ENCODE measurements at places on chromosomes 1 and 21.

- H3K27ac ChIP-seq = no peak overlapping the region
- no peaks in the 10 kb centered on the region for H3K4me1 ChIP-seq
- no peaks in the 10 kb centered on the region for H3K27me3 ChIP-seq
- no peak overlapping the region for H3K4me3 ChIP-seq
- DNase-seq = no peak
These were observed 22.3 kb downstream of the PPFIA4 start for GRCh38 chr1:203048555-203049051.

DNA sequence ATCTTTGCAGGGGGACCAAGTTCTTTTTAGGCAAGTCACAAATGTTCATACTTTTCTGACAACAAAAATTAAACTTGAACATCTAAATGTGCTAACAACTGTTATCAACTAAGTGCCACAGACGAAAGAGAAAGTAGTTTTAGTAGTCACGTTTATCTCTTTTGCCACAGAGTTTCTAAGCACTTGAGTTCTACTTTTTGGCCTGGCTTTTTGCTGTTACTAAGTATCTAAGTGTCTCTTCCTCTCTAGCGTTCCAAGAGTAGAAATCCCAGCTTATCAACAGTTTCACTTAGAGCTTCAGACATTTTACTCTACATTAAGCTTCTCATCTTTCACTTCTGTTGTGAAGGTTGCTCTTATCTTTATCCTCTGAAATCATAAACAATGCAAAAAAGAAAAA, 34.2 kb downstream of the GATAD2B start:
- H3K27ac ChIP-seq = no peak overlapping the region
- no peaks in the 10 kb centered on the region for H3K36me3 ChIP-seq
- no peaks in the 10 kb centered on the region for H3K4me1 ChIP-seq
- H3K4me3 ChIP-seq = no peak overlapping the region
- peak; percentile 39 for DNase-seq

DNA sequence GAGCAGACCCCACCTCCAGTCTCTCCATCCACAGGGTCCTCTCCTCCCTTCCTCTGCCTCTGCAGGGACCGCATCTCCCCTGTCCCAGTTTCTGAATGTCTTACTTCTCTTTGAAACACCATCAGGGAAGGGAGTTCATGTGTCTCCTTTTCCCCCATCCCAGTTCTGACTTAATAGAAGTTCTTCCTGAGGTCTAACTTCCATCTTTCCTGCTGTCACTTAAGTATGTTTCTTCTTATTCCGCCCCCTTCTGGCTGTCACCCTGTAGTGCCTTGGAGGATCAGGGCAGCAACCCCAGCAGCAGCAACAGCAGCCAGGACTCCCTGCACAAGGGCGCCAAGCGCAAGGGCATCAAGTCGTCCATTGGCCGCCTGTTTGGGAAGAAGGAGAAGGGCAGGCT, 29.3 kb downstream of the MYOG start:
- no peak for DNase-seq
- no peak overlapping the region for H3K27ac ChIP-seq
- H3K4me1 ChIP-seq = no peaks in the 10 kb centered on the region
- no peak overlapping the region for H3K4me3 ChIP-seq
- H3K27me3 ChIP-seq = no peaks in the 10 kb centered on the region
- H3K36me3 ChIP-seq = no peaks in the 10 kb centered on the region

GRCh38 chr21:37891972-37892371, 24.3 kb downstream of the KCNJ6 start:
- no peaks in the 10 kb centered on the region for H3K4me1 ChIP-seq
- H3K36me3 ChIP-seq = no peaks in the 10 kb centered on the region
- H3K4me3 ChIP-seq = no peak overlapping the region
- no peak for DNase-seq
- H3K27ac ChIP-seq = no peak overlapping the region

- H3K4me3 ChIP-seq = no peak overlapping the region
- H3K4me1 ChIP-seq = no peaks in the 10 kb centered on the region
- peaks cover 57% of the 10 kb centered on the region for H3K27me3 ChIP-seq
- H3K27ac ChIP-seq = no peak overlapping the region
- no peaks in the 10 kb centered on the region for H3K36me3 ChIP-seq
- DNase-seq = no peak
These were observed 120.3 kb upstream of the VAMP3 start for GRCh38 chr1:7650801-7651200.

GRCh38 chr1:171424494-171424893, 60.8 kb upstream of the PRRC2C start:
- no peak overlapping the region for H3K4me3 ChIP-seq
- no peaks in the 10 kb centered on the region for H3K36me3 ChIP-seq
- H3K4me1 ChIP-seq = peaks cover 7% of the 10 kb centered on the region

- H3K4me1 ChIP-seq = no peaks in the 10 kb centered on the region
- no peak overlapping the region for H3K27ac ChIP-seq
- H3K4me3 ChIP-seq = no peak overlapping the region
- H3K36me3 ChIP-seq = no peaks in the 10 kb centered on the region
- DNase-seq = no peak
- H3K27me3 ChIP-seq = no peaks in the 10 kb centered on the region
These were observed 475.0 kb upstream of the B3GALT2 start for GRCh38 chr1:193661385-193661784.

DNA sequence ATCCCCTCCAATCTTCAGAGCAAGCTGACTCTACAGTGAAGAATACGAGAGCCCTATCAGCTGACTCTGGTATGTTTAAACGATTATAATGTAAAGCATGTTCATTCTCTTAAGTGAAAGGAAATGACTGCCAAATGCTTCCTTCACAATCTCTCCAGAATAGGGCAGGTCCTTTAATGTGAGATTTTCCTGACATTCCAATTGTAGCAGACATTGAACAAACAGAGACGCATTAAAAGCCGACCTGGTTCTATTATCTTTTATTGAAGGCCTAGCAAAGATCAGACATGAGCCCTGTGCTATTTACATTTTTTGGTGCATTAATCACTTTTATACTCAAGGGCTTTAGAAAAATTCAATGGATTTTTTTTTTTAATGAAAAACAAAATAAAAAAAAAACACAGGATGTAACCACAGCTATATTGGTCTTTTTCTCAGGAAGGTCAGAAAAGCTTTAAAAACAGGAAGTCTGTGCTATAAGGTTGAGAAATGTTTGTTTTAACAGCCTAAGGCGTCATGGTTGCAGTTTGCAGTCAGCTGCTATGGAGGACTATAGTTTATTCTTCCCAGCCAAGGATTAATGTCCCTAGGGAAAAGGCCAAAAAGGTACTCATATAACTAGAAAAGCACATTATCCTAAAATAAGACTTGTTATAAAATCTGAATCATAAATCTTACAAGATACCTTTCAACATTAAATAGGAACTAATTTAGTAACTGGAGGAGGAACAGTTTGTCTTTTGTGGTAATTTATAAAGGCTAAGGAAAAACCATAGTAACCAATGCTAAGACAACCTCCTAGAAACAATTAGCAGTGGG, 104.8 kb downstream of the RERE start:
- H3K27me3 ChIP-seq = no peaks in the 10 kb centered on the region
- peaks cover 18% of the 10 kb centered on the region for H3K4me1 ChIP-seq
- DNase-seq = peak; percentile 40
- no peaks in the 10 kb centered on the region for H3K36me3 ChIP-seq

DNA sequence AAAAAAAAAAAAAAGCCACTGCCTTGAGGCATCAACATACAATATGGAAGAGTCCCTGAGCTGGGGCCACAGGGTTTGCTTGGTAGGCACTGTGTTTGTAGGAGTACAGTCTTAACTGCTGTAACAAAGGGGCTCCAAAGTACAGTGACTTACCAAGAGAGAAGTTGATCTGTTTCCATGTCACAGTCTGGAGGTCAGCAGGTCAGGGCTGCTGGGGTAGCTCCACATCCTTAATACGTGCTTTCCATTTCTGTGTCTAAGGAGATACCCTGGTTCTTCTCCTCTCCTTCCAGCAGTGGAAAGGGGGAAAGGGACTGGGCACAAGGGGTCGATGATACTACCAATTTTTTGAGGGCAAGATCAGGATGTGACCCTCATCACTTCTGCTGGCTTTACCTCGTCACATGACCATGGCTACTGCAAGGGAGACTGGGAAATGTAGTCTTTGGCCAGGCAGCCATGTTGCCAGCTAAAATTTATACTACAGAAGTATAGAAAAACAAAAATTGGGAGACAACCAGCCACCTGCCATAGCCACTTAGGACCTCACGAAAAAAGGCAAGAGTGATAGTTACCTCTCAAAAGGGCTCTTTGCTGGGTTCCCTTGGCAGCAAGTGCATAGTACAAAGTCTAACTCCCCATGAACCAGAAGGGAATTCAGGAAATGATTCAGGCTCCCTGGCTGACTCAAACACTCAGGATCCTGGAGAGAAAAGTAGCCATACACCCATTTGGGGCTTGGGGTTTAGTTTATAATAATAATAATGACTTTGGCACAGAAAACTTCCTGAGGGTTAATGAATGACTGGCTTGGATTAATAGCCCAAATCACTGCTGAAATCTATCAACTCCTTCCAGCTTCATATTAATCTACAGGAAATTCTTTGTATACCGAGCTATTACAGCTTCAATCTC, 52.7 kb upstream of the ATP5PO start:
- no peaks in the 10 kb centered on the region for H3K4me1 ChIP-seq
- H3K4me3 ChIP-seq = no peak overlapping the region
- no peak overlapping the region for H3K27ac ChIP-seq

- DNase-seq = no peak
- no peaks in the 10 kb centered on the region for H3K27me3 ChIP-seq
- no peaks in the 10 kb centered on the region for H3K36me3 ChIP-seq
These were observed 3.6 kb downstream of the AKR1A1 start for GRCh38 chr1:45554198-45554597.

- no peaks in the 10 kb centered on the region for H3K36me3 ChIP-seq
- no peak overlapping the region for H3K27ac ChIP-seq
- H3K27me3 ChIP-seq = no peaks in the 10 kb centered on the region
- H3K4me3 ChIP-seq = no peak overlapping the region
- DNase-seq = no peak
These were observed 2.4 kb upstream of the MFSD2A start for GRCh38 chr1:39952359-39953110.

- no peaks in the 10 kb centered on the region for H3K4me1 ChIP-seq
- no peak overlapping the region for H3K4me3 ChIP-seq
- no peak overlapping the region for H3K27ac ChIP-seq
- H3K27me3 ChIP-seq = no peaks in the 10 kb centered on the region
- no peak for DNase-seq
These were observed 70.1 kb upstream of the PTBP2 start for GRCh38 chr1:96651517-96651916.

GRCh38 chr1:160460214-160460642, 59.9 kb downstream of the VANGL2 start:
- H3K27me3 ChIP-seq = no peaks in the 10 kb centered on the region
- no peak overlapping the region for H3K27ac ChIP-seq
- DNase-seq = no peak
- H3K4me3 ChIP-seq = no peak overlapping the region
- H3K4me1 ChIP-seq = no peaks in the 10 kb centered on the region
- no peaks in the 10 kb centered on the region for H3K36me3 ChIP-seq

- no peak overlapping the region for H3K4me3 ChIP-seq
- no peaks in the 10 kb centered on the region for H3K36me3 ChIP-seq
- no peaks in the 10 kb centered on the region for H3K4me1 ChIP-seq
- no peak overlapping the region for H3K27ac ChIP-seq
These were observed 647.9 kb downstream of the PLA2G4A start for GRCh38 chr1:187476671-187477070.

DNA sequence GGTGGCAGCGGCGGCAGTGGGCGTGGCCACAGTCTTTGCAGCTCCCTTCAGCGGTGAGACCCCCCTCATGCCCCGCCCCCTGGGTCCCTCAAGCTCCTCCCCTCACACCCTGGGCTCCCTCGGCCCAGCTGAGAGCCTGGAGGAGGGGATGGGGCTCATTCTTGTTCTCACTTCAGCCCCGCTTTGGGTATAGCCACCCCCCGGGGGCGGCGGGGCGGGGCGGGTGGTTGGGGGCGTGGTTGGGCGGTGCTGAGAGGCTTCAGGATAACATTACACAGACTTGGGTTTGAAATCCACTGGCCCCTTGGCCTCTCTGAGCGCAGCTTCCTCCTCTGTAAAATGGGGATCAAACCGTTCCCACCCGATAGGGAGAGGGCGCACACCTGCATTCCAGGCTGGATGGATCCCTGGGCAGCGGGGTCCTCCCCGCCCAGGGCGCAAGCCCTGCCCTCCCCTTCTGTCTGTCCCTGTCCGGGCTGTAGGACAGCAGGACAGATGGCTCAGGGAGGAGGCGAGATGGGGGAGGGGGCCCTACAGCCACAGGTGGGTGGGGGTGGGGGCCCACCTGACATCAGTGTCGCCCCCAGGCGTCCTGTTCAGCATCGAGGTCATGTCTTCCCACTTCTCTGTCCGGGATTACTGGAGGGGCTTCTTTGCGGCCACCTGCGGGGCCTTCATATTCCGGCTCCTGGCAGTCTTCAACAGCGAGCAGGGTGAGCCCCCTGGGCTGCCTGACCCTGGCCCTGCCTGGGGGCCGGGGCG, 5.1 kb downstream of the CLCNKA start:
- H3K27ac ChIP-seq = no peak overlapping the region
- no peaks in the 10 kb centered on the region for H3K36me3 ChIP-seq
- peak; percentile 16 for DNase-seq
- no peaks in the 10 kb centered on the region for H3K4me1 ChIP-seq
- peaks cover 89% of the 10 kb centered on the region for H3K27me3 ChIP-seq

GRCh38 chr1:50490640-50491039, 67.4 kb upstream of the DMRTA2 start:
- H3K27me3 ChIP-seq = no peaks in the 10 kb centered on the region
- H3K4me1 ChIP-seq = peaks cover 7% of the 10 kb centered on the region

- H3K27me3 ChIP-seq = no peaks in the 10 kb centered on the region
- no peak overlapping the region for H3K4me3 ChIP-seq
- H3K27ac ChIP-seq = no peak overlapping the region
- no peaks in the 10 kb centered on the region for H3K36me3 ChIP-seq
- DNase-seq = no peak
- no peaks in the 10 kb centered on the region for H3K4me1 ChIP-seq
These were observed 70.2 kb downstream of the DAB1 start for GRCh38 chr1:57353654-57354053.

- H3K36me3 ChIP-seq = no peaks in the 10 kb centered on the region
- H3K27ac ChIP-seq = peak overlapping the region; percentile 87
- peak; percentile 62 for DNase-seq
- no peaks in the 10 kb centered on the region for H3K27me3 ChIP-seq
These were observed 3.9 kb upstream of the LEFTY2 start for GRCh38 chr1:225944951-225945350.

DNA sequence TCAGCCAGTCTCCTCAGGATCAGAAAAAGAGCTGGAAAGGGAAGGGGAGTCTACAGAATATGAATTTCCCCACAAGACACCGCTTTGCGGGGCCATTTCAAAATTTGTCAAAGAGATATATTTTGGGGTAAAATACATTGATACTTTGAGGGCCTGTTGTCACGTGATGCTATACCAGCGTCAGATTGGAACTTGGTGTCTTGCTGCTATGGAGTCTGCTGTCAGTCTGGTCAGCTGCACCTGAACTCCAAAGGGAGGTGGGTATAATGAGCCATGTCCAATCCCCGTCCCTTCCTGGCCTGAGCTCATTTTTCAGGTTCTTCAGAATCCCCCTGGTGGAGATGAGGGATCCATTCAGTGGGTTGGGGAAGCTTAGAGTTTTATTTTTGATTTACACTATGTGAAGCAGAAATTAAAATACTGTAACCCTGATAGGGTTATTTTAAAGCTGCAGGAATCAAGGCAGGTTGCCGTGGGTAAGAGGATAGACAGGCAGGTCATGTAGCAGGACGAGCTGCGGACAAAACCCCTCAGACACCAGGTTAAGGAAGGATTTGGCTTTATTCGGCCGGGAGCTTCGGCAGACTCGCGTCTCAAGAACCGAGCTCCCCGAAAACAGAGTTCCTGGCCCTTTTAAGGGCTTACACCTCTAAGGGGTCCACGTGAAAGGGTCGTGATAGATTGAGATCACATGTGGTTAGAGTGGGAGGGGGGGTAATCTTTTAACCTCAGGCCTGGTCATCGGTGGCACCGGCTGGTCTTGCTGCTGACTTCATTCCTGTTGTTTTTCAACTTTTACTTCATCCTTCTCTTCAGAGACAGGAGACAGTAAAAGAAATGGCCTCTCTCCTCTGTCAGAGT, 2.2 kb upstream of the POFUT2 start:
- no peak overlapping the region for H3K4me3 ChIP-seq
- 0 out of 2 replicates have a peak, but pooled peaks cover under 1% of the 10 kb centered on the region for H3K36me3 ChIP-seq
- no peak for DNase-seq
- H3K4me1 ChIP-seq = no peaks in the 10 kb centered on the region
- no peak overlapping the region for H3K27ac ChIP-seq
